ENCODE measurements at places on chromosomes 11 and 22.

- no peak for DNase-seq
These were observed 687.8 kb downstream of the KCNA4 start for GRCh38 chr11:29328961-29329441.

DNA sequence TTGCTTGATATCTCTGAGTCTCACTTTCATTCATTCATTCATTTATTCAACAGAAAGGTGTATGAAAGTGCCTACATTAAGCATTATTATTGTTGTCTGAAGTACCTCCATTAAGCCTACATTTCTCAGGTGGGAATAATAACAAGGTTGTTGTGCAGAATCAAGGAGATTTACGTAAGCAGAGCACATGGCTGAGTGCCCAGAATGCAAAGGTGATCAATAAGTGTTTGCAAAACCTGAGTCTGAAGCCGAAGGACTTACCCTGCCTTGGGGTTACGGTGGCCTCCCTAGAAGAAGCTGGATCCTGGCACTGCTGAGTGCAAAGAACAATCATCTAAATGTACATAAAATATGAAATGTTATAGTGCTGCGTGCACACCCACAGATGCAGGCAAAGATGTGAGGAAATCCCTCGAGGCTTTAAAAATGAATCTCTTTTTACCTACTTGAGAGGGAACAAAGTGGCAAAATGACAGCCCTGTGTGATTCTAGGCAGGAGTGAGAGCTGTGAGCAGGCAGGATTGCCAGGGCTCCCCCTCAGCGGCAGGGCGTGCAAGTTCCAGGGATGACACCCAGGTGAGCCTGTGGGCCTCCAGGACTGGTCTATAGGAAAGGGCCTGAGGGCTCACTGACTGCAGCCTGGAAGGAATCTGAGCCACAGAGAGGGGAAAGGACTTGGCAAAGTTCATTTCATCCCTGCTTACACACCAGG is 133.1 kb upstream of the TBCEL start:
- DNase-seq = no peak

GRCh38 chr22:20844055-20845037 is 14.3 kb downstream of the PI4KA start:
- no peak for DNase-seq

GRCh38 chr11:134045799-134046635 is 22.9 kb upstream of the JAM3 start:
- DNase-seq = no peak

- DNase-seq = no peak
These were observed 789 bp downstream of the RPS13 start for GRCh38 chr11:17076517-17077239.

GRCh38 chr11:102111011-102111786 is 952 bp downstream of the YAP1 start:
- DNase-seq = peak; percentile 81

DNA sequence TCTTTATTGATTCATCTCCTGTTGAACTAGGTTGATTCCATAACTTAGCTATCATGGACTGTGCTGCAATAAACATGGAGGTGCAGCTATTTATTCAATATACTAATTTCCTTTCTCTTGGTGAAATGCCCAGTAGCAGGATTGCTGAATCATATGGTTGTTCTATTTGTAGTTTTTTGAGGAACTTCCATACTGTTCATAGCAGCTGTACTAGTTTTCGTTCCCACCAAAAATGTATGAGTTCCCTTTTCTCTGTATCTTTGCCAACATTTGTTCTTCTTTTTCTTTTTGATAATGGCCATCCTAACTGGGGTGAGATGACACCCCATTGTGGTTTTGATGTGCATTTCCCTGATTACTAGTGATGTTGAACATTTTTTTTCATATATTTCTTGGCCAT is 87.2 kb upstream of the NAV2 start:
- DNase-seq = no peak

DNA sequence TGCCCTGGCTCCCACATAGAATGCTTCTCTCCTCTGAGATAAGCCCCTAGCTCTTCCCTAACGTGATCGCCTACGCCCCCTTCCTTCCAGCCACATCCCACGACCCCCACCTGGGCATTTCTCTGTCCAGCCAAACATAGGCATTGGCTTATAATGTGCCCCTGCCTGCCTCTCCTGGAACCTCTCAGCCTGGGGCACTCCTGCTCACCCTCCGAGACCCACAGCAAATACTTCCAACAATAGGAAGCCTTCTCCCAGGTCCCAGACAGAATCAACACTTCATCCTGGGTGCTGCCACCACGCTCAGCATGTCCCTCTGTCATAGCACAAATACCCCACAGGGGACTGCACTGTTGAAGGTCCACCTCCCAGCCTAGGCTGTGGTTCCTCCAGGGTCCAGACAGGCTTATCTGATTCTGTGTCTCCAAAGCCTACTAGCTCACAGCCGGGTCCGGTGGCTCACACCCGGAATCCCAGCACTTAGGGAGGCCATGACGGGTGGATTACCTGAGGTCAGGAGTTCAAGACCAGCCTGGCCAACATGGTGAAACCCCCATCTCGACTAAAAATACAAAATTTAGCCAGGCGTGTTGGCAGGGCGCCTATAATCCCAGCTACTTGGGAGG is 24.2 kb upstream of the TMPRSS4 start:
- peak; percentile 46 for DNase-seq

- DNase-seq = no peak
These were observed 1.8 kb downstream of the BSCL2 start for GRCh38 chr11:62705413-62705812.

DNA sequence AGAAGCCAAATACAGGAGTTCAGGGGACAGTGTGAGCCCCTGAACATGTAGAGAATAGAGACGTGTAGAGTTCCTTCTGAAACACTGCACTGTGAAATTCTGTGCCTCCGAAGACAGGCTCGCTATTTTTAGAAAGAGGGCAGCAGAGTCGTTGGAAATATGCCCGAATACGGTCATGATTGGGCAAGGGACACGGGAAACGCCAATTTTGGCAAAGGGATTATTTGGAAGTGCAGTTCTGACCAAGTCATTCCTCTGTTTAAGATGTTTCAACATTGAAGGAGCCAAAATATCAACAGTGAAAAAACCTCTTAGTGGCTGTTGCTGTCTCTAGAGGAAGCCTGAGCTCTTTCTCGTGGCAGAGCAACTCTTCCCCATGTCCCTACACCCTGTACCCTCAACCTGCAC is 9.5 kb upstream of the CBX6 start:
- peak; percentile 75 for DNase-seq

GRCh38 chr22:43666457-43666856 is 145.6 kb downstream of the EFCAB6 start:
- no peak for DNase-seq

GRCh38 chr11:45142241-45143055 is 4.0 kb upstream of the PRDM11 start:
- no peak for DNase-seq

DNA sequence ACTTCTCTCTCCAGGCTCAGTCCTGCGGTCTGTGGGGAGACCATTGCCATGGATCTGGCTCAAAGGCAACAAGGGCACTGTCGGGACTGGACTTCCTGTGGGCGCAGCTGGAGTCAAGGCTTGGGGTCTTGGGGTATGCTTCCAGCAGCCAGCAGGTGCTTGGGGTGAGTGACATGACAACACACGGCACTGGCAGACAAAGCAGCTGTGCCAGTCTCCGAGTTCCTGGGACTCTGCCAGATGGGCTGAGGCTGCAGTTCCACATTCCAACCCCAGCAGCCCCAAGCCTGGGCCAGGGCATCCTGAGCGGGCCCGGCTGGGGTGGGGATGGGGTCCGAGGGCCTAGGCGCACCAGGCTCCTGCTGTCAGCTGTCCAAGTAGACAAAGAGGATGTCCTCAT is 12.3 kb downstream of the GUCD1 start:
- peak; percentile 88 for DNase-seq

DNA sequence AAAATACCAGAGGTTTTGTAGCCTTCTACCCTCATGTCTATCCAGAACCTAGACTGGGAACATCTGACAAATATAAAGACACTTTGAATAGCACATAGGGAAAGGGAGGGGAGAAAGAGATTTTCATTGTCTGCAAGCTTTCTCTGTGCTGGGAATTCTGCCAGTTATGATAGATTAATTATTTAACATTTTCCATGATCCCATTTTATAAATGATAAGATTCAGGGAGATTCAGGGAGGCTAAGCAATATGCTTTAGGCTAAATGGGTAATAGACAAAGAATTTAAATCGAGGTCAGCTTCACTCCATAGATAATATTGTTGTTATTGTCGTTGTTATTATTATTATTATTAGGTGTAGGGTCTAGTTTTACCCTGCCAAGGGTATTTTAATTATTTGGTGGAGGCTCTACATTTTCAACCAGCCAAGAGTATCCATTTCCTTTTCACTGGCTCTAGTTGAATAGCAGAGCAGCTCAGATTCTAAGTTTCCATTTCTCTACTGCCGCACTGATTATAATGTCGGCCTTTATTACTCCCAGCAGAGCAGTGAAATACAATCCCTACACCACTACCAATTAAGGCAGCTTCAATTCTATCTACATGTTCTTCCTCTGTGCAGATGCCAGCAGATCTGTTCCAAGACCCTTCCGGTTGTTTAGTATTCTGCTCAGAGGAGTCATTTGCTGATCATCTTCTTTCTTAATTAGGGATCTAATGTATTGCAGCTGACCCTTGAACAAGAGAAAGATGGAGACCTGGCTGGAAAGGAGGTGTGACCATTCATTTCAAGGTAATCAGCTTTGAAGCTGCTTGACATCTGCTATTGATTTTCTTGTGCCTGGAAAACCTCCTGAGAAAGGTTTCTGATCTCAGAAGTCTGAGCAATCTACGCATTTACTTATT is 23.8 kb upstream of the SYN3 start:
- DNase-seq = no peak

DNA sequence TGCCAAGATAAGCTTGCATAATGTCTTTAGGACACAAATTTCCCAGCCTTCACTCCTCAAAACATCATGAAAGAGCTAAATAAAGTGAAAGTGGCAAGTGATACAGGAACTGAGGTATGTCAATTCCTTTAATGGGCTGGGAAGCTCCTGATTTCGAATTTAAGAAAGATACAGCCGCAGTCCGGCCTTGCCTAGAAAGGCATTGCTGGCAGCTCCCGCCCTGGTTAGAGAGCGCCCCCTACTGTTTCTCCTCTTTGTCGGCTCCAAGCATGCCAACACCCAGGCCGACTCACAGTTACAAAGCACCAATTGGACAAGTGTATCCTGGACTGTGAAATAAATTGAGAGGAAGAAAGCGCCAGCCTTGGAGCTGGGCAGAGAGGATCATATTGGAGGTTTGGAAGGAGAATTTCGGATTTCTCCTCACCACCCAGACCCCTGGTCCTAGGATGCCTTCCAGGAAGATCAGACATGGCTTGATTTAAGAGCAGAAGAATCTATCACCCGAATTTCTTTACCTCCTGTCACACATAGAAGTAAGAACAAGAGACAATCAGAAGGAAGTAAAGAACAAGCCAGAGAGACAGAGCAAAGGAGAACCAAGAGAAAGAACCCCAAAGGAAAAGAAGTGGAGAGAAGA is 84.0 kb downstream of the FAM76B start:
- DNase-seq = peak; percentile 86

DNA sequence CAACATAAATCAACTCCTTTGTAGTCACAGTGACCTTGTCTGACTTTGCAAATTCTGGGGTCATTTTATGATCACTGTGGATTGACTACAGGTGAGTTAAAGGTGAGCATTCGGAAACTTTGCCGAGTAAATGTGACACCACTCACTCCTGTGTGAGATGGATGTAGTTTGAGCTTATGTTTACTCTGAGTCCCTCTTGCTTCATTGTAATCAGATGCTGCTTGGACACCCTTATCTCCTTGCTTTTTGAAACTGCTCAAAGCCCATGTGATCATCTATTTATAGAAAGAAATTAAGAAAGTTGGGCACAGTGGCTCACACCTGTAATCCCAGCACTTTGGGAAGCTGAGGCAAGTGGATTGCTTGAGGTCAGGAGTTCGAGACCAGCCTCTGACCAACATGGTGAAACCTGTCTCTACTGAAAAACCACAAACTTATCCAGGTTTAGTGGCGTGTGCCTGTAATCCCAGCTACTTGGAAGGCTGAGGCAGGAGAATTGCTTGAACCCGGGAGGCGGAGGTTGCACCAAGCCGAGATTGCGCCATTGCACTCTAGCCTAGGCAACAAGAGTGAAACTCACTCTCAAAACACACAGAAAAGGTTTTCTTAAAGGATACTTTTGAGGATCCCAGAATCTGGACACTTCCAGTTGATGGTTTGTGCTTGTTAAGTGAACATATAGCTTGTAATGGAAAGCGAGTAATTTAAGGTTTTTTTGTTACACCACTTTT is 7.2 kb downstream of the FAM118A start:
- no peak for DNase-seq

DNA sequence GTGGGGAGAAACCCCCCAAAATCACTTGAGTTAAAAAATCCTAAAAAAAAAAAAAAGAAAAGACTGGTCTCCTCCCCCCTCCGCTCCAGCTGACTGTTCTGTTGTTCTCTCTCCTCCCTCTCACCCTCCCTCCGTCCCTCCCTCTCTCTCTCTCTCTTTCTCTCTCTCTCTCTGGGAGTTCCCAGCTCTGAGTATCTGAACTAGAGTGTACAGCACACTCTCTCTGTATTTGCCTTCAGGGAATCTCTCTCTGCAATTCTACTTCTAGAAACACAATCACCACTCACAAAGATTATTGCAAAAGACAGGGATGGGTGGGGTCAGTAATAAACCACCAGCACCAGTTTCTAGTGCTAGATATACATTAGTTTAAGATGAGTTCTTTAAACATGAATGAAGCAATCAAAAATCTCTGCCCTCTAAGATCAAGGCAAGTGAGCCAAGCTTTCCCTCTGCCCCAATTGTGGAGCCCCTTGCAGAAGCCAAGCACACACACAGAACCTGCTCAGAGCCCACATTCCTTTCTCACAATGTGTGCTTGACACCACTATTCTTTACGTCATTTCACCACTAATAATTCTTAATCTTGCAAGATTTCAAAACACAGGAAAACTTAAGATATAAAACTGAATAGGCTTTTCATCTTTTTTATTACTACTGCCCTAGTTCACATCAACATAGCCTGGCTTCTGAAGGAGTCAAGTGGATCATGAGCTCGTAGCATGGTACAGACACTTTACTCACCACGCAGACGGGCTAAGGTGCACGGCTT is 133.5 kb downstream of the RBFOX2 start:
- no peak for DNase-seq
